MG63 (cell line): ENCODE measurements at places on chromosomes 4 and X.

GRCh38 chr4:105996845-105997244, 101.6 kb downstream of the NPNT start:
- no peak for DNase-seq

DNA sequence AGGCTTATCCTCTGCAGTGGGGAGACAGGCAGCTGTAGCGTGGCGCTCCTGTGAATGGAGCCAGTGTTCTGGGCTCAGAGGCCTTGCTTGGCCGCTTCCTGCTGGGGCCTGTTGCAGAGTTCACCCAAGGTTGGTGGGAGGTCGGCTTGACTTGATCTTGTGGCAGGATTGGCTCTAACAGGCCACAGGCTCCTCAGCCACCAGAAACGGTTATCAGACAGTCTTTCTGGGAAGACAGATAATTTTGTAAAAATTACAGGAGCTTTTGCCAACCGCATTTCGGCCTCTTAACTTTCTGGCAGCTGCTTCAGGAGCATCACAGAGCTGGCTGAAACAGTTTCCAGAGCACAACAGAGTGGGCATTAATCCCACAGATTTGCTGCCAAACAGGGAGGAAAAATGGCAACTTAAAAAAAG, 66.4 kb downstream of the DIPK2B start:
- DNase-seq, result peak; percentile 9

- no peak for DNase-seq
These were observed 230.1 kb upstream of the ARSJ start for GRCh38 chr4:114209584-114209983.

GRCh38 chrX:153777261-153778090, 3.4 kb upstream of the SRPK3 start:
- no peak for DNase-seq

GRCh38 chr4:54073271-54073880, 9.0 kb upstream of the CHIC2 start:
- no peak for DNase-seq

- no peak for DNase-seq
These were observed 335.7 kb upstream of the RASGEF1B start for GRCh38 chr4:81807386-81807785.

GRCh38 chr4:45621971-45622370, 501.9 kb downstream of the GABRG1 start:
- no peak for DNase-seq

- no peak for DNase-seq
These were observed 7.0 kb downstream of the AFF2 start for GRCh38 chrX:148507418-148507817.

DNA sequence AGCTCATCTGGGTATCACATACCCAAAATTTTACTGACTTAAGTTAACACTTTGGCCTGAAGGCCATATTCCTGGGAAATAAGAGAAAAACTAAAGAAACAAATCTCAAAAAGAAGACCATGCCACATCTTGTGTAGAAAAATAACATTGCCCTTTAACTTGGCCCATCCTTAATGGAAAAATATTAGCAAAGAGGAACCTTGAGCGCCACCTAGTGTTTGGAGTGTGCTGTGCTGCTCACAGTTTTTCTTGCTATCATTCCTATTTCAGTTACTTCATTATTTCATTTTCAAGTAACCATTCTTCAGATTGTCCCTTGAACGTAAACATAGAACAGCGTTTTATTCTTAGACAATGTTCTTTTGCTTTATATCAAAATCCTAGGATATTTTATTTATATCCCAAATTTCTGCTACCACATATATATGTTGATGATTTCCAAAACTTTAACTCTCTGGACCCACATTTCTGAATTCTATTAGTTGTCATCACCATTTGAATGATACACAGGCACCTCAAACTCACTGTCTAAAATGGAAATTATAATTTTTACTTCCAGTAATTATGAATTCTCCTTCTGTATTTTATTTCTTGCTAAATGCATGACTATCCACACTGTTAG, 999.0 kb upstream of the ADGRL3 start:
- DNase-seq, result no peak

GRCh38 chrX:124462931-124463330, 116.6 kb downstream of the SH2D1A start:
- DNase-seq, result no peak

- DNase-seq, result no peak
These were observed 240.8 kb upstream of the PPARGC1A start for GRCh38 chr4:24130637-24131036.

- no peak for DNase-seq
These were observed 143.9 kb downstream of the KLHL13 start for GRCh38 chrX:117972711-117973109.

DNA sequence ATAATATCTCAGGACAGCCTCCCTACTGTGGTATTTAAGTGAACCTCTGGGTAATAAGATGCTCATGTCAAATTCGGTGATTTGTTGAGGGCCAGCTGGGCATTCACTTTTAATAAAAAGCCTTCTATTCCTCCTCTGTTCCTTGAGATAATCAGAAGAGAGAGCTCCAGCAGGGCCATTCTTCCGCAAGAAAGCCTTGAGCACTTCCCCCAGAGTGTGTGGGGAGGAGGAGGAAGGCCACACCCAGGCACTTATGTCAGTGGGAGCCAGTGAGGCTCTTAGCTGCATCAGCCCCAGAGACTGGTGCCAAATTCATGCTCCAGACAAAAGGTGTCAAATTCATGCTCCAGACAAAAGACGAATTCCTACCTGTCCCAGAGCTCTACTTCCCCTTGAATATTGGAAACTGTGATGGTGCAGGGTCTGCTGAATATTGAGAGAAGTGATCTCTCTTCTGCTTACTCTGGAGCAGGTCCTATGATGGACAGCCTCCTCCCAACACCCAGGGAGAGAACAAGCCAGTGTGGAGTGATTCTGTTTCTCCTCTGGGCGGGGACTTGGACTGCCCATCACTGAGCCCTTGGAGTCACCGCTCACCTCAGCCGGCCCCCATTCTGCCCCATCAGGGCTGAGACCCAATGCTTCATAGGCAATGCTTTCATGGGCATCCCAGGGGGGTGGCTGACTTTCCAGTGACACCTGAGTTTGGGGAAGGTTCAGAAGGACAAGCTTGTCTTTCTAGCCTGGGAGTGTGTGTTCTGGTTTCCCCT, 68.1 kb downstream of the FHDC1 start:
- DNase-seq, result no peak

DNA sequence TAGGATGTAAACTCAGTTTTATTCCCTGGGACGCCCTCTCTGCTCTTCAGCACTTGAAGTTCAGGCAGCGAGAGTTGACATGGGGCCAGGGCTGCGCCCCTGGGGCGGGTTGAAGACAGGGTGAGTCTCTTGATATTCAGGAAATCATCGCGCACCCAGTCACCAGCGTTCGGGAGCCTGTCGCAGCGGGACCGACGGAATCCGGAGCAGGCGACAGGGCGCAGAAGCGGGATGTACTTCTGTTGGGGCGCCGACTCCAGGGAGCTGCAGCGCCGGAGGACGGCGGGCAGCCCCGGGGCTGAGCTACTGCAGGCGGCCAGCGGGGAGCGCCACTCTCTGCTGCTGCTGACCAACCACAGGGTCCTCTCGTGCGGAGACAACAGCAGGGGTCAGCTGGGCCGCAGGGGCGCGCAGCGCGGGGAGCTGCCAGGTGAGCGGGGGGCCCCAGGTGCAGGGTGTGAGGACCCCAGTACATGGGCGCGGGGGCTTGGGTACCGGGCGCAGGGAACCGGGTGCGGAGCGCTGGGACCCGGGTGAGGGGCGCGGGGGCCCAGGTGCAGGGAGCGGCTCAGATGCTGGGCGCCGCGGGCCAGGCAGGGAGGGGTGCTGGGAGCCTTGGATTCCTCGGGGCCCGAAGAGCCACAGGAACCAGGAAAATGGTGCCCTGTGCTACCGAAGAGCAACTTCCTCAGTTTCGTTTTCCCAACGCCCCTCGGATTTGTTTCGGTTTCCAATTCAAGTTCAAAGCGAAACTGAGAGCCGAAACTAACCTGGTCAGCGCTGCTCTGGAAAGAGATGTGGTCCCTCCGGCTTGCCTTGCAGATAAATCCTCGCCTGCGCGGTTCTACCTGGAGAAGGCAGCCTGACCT, at the start of gene HERC6:
Gene HERC6 (plus strand): TSS at position 162 of the 869 bp plus-strand sequence. CDS start 70 bp downstream, at position 232.
- peak; percentile 67 for DNase-seq

GRCh38 chrX:97751735-97752134, 868.0 kb downstream of the RPA4 start:
- no peak for DNase-seq

GRCh38 chr4:142614621-142615323, 231.3 kb downstream of the INPP4B start:
- DNase-seq, result no peak

DNA sequence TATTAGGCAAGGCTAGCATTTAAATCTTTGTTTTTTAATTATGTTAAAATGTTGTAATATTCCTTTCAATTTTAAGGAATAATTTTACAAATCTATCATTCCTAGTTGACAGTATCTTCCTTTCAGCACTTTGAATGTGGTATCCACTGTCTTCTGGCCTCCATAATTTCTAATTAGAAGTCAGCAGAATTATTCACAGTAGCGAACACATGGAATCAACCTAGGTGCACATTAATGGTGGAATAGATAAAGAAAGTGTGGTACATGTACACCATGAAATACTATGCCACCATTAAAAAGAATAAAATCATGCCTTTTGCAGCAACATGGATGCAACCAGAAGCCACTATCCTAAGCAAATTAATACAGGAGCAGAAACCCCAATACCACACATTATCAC, 1887.8 kb downstream of the PCDH7 start:
- DNase-seq, result no peak
